ENCODE measurements at places on chromosomes 5 and 9.

DNA sequence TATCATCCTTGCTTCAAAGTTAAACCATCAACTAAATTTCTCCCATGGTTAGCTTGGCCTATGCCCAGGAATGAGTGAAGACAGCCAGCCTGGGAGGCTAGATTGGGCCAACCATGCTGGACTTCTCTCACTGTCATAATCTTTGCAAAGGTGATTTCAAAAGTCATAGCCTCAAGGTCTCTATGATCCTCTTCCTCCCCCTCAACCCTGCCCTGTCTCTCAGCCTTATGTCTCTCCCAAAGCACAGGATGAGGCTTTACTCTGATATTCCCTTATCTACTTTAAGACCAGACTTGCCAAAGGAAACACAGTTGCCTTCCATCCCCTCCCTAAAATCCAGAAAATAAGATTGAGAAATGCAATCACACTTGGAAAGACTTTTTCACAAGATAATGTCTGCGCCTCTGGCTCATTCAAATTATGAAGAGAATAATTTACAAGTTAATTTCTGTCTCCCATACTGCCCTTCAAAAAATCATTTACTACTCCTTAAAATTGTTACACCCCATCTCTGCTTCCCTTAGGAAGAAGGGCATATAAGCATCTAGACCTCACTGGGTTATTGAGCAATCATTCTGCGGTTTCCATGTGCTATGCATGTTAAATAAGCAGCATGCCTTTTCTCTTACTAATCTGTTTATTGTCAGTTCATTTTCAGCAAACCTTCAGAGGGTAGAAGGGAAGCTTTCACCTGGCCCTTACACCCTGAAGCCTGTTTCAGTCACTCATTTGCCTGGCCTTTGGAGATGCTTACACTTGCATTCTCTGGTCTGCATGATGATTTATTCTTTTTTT lies 113.8 kb upstream of the ANKRD55 start:
- DNase-seq = no peak

DNA sequence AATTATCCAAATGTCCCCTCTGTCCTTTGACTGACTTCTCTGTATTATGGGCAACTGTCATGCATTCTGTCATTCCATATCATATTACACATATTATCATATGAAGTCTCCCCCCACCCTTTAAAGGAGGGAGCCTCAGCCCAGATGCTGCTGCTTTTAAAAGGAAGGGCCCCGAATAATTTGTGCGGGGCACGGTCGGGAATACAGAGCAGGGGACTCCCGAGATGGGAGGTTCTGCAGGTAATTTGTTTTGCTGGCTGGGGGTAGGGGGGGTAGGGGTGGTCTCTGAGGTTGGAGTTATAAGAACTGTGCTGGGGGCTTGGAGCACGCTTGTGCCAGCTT lies 10.1 kb upstream of the LHX2 start:
- DNase-seq = no peak

DNA sequence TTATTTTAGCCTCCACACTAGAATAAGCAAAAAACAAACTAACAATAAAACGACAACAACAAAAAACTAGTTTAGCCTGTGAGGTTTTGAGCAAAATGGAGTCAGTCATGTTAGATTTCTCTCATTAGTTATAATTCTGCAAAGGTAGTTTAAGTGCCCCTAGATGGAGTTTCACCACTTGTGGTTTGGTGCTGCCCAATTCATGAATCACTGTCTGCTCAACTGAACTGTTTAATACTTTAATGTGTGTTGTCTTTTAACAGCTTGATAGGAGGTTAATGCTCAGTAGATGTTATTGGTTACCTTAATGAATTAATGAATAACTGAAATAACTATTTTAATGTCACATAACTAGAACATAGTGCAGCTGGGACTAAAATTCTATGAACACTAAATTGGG lies 3.5 kb upstream of the PLAA start:
- no peak for DNase-seq

- no peak for DNase-seq
These were observed 171.0 kb downstream of the RMI1 start for GRCh38 chr9:84151640-84152039.
